ENCODE measurements at places on chromosomes 1 and 21. TPM values are rescaled to one million over a fixed set of nuclear protein-coding genes. Genes with fewer than 3 reads are reported as not detected.

DNA sequence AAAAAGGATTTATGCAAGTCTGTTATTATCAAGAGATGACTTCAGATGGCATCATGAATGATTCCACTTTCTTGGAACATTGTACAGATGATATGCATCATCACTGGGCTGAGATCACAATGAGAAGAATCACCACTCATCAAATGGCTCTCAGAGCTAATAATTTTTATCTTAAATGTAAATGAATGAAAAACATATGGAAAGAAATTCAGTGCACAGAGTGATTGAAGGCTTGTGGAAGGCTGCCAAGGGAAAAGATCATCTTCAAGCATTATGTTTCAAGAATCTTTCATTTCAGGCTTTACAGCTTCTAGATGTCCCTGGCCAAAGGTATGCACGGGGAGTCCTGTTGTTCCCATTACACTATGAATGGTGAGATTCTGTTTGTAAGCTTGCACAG, 955.7 kb downstream of the TTLL7 start:
- no peak for DNase-seq

Gene NMNAT2
- 0.56 TPM for total RNA-seq

GRCh38 chr1:168613038-168613451, 36.6 kb downstream of the XCL1 start:
- no peak for DNase-seq

DNA sequence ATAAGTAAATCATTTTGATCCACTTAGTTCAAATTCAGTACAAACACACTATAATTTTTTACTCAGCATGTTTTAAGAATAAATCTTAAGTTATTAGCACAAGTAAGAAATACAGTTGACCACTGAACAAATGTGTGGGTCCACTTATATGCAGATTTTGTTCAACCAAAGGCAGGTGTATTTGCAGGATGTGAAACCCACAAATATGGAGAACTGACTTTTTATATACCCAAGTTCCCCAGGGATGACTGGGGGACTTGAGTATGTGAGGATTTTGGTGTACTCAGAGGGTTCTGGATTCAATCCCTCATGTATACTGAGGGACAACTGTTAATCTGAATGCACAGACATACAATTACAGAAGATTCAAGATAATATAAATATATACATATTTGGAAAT, 25.7 kb upstream of the ERICH3 start:
- DNase-seq: no peak

Gene SPATA45
- not detected for total RNA-seq

DNA sequence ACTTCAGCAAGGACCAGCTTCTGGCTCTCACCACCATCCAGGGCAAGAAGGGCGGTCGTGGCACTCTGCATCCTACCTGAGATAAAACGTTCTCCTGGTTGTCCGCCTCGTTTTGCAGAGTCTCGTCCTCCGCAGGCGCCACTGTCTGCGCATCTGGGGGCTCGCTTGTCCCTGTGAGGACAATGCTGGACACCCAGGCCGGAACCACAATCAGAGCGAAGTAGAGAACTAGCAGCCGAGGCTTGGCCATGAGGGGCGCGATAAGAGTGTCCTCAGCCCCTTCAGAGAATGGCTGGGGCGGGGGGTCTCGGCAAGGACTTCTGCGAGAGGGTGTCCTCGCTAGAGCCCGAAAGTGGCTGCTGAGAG, 505 bp downstream of the OLFML2B start:
- no peak for DNase-seq

- no peak for DNase-seq
Observed at GRCh38 chr1:247212012-247212411, 40.2 kb upstream of the ZNF124 start.

- no peak for DNase-seq
Observed at GRCh38 chr1:42674682-42675081, 7.5 kb upstream of the YBX1 start.

Gene TFAP2E
- under 0.01 TPM for total RNA-seq

Gene SNRPE
- 118 TPM for total RNA-seq

DNA sequence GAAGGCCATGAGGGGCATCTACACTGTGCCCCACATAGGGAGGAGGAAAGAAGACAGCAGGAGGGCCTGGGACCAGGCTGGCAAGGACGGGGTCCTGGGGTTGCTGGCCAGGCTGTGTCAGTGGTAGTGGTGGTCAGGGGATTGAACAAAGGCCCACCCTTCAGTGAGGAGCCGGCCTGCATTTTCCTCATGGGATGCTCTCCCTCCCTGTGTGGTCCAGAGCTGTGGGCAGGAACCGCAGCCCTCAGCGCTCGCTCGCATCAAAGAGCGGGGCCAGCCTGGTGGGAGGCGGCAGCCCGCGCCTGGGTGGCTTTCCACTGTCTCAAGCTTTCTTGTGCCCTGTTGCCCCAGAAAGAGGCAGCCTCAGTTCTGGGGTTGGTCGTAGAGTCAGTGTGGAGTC, 24.8 kb downstream of the LHX4 start:
- no peak for DNase-seq

Gene CENPF
- total RNA-seq: 51.8 TPM

- DNase-seq: no peak
Observed at GRCh38 chr1:48227165-48228013, 4.9 kb downstream of the SLC5A9 start.

Gene CFHR3
- not detected for total RNA-seq

Gene SPRR3
- not detected for total RNA-seq

DNA sequence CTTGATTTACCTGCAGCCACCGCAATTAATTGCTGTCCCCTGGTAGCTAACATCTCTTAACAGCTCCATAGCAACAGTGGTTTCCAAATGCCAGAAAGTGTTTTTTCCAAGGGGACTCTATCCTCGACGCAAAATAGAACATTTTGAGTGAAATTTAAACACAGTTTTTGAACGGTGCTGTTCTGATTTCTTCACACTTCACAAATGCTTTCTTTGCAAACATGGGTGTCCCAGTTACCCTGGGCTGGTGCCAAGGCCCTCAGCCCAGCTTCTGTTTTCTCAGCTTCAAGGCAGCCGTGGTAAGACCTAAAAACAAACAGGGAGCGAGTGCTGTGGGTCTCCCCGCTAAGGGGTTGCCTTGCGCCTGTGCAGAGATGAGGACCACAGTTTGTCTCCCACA, 147.3 kb upstream of the VAMP3 start:
- DNase-seq: no peak

DNA sequence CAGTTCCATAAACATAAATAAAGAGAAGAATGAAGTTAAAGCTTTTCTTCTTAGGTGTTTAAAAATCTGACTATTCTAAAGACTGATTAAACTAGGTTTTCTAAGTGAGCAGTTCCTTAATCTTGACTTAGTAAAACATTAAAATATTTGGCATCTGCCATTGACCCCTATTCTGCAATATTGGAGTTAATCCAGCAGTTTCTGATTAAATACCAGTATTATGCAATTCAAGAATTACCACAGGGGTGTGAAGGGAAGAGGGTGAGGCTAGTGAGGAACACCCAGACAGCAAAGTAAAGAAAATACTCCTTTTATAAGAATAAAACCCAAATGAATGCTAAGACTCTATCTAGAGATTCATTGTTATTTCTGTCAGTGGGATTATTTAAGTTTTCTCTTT, 40.9 kb downstream of the CLIC4 start:
- peak; percentile 21 for DNase-seq
